ENCODE measurements at places on chromosomes 1 and 21.

- no peak for DNase-seq
Measured at GRCh38 chr1:19140465-19140864, 69.6 kb downstream of the UBR4 start.

- no peak for DNase-seq
Measured at GRCh38 chr21:16569679-16570078, 839.9 kb downstream of the USP25 start.

DNA sequence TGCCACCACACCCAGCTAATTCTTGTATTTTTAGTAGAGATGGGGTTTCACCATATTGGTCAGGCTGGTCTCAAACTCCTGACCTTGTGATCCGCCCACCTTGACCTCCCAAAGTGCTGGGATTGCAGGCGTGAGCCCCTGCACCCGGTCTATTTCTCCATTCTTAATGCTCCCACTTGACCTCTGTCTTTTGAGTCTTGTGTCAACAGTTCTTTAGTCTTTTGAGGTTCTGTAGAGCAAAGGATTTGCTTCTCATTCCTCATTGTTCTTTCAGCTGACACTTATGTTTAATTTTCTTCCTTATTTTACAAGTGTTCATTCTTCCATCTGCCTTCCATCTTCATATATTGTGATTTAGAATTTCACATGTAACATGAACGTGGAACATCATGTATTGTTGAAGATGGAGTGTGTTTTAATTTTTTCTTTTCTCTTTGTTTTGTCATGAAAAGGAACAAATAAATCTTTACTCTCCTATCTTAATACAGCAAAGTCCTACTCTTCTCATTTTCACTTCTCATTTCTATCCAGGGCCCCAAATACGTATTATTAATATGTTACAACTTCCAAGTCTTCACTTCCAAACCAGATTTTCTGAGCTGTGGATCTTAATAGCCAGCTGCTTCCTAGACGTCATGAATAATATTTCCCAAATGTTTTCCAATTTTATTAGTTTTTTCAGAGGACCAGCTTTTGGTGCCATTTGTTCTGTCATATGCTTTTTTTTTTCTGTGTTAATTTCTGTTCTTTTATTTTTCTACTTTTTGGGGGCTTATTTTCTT, 16.9 kb downstream of the MTF2 start:
- DNase-seq, result no peak

GRCh38 chr1:162389971-162390370, 8.4 kb downstream of the C1orf226 start:
- DNase-seq, result no peak

- no peak for DNase-seq
Measured at GRCh38 chr21:34894401-34894800, 154.7 kb downstream of the RUNX1 start.

DNA sequence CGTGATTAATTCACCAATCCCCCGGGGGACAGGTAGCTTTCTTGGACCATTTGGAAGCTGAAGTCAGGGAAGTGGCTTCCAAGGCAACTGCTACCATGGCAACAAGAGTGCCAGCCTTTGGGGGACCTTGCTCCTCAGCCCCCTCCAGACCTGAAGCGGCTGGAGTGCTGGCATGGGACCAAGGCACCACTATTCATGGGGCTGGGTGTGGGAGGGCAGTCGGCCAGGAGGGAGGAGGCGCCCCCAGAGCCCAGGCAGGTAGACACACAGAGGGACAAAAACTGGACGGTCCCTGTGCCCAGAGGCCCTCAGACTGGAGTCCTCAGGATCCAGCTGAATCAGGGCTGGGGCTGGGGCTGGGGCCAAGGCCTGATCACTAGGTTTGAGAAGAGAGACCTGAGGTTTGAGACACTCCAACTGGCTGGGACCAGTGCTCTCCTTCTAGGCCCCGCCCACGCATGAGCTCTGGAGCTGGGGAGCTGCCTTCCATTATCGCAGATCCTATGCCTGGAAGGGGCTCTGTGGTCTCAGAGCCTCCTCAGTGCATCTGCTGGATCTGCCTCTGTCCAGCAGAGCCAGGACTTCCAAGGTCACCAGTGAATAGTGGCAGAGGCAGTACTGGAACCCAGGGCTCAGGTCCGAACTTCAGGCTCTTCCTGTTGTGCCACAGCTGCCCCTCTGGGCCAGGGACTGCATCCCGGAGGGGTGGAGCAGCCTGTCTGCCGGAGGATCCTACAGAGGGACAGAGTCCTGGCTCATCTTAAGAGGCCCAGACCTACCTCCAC, 3.3 kb upstream of the KNCN start:
- DNase-seq, result no peak

DNA sequence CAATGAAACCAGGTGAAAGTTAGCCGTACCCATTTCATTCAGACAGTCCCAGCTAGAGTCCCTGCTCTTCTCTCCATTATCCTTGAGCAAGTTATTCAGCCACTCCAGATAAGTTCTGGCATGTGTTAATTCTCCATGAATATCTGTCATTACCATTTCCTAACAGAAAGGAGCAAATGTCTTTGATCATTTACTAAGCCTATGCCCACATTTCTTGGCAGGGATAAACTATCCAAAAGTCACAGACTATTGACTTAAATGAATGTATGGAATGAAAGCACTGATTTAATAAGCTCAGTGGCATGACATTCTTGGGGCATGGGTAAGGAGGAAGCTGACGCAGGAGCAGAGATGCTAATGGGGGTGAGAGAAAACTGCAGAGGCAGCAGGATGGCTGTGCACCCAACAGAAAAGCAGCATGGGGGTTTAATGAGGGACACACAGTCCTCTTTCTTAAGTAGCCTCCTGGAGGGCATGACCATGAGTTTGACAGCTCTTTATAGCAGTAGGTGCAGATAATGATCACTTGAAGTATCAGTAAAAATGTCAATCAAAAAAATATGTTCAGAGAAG, 17.6 kb upstream of the DHCR24 start:
- no peak for DNase-seq

DNA sequence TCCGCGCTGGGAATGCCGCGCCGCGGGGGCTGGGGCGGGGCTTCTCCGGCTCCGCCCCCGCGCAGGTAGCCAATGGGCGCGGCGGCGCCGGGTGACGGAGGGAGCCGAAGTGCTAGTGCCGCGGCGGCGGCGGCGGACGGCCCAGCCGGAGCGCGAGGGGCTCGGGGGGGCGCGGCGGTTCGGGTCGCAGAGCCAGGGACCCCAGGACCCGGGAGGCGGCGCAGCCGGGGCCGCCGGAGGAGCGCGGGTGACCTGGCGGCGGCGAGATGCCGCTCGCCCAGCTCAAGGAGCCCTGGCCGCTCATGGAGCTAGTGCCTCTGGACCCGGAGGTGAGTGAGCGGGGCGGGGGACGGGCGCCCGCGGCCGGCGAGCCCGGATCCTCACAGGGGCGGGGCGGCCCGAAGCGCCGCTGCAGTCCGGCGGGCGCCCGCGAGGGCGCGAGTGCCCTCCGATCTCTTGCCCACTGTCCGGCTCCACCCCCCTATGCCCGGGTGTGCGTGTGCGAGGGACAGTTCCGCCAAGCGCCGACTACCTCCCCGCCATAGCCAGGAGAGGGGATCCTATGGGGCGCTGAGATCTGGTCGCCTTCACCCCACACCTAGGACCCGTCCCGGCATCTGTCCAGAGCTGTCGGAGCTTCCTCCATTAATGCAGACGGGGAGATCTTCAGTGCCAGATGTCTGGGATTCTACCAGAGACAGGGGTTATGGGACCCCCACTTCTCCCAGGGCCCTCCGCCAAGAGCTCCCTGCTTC, at the start of gene RPS6KA1:
Gene RPS6KA1, plus strand, starts transcription at position 107 of the 755 bp plus-strand sequence. Its CDS starts 160 bp downstream, at position 267.
- DNase-seq, result peak; percentile 87

DNA sequence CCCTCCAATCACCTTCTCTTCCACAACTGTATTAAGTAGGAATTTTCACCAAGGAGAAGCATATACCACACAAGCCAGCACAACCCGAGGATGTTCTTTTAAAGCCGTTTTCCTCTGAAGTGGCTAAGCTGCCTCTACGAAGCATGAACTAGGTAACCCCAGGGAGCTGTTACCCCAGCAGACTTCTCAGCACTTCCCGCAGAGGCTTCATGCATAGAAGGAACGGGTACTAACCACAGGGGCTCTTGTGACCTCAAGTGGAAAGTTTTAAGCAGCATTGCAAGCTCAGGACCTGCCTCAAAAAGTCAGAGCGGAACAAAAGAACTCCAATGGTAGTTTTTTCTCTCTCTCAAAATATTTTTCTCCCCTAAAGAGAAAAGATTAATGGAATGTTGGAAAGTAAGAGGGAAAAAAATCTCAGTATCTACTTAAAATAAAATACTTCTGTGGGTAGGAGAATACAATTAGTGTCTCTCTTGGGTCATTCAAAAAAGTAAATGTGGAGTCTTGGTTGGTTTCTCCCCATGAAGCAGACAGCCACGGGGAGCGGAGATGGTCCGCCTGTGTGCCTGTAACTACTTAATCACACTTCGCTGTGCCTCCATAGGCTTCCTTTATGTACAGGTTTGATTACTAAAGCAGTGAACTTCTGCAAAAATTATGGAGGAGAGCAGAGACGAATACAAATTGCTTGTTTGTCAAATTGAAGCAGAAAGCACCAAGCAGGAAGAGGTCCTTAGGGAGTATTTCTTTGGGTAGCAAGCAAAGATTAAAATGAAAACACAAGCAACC, 40.9 kb downstream of the STX6 start:
- no peak for DNase-seq

DNA sequence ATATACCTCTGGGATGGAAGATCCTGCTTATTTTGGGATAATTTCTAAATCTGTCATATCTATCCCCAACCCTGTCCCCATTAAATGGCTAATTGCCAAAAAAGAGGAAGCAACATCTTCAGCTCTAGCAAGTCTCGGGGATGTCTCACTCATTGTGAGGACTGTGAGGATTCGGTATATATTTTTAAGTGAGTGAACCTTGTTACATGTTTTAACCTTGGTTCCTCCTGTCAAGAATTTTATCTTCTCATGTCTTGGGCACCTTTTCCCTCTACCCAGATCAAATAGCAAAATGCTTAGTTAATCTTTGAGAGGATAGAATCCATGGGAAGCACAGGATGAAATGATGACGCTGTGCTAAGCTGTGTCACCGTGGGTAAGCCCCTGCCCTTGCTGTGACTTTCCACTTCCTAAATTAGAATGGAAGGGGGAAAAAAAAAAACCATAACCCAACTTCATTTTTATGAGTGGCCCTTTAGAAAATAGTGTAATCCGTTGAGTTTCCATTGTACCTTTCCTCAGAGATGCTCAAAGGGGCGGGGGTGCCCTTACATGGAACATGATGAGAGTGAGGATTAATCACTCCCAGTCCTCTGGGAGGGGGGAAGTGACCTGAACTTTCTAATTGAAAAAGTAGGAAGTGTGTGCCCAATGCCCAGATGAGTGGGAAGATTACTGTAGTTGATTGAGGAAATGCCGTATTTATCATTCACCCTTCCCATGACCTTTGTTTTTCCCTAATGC, 7.6 kb downstream of the ATP1A1 start:
- no peak for DNase-seq
